Thoracic aorta (tissue), 2 donors: ENCODE measurements at places on chromosomes 12 and 14.

DNA sequence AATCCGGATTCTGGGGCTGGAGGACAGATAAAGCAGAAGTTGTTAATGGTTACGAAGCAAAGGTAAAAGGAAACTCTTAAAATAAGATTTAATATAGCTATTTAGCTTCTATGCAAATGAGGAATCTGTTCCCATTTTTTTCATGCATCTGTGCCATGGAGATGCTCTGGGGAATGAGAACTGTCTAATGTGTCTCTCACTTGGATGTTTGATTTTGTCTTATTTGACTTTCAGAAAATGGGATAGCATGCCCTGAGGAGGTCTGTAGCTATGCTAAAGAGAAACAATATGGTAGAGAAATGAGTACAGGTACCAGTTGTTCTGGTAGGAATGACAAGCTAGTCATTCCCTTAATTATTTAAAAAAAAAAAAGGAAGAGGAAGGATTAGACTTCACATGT, 24.3 kb downstream of the C12orf76 start:
- peaks cover 20% of the 10 kb centered on the region for H3K36me3 ChIP-seq
- peaks cover 27% of the 10 kb centered on the region for H3K4me1 ChIP-seq
- H3K27ac ChIP-seq: peak overlapping the region; percentile 60
- H3K4me3 ChIP-seq: no peak overlapping the region

DNA sequence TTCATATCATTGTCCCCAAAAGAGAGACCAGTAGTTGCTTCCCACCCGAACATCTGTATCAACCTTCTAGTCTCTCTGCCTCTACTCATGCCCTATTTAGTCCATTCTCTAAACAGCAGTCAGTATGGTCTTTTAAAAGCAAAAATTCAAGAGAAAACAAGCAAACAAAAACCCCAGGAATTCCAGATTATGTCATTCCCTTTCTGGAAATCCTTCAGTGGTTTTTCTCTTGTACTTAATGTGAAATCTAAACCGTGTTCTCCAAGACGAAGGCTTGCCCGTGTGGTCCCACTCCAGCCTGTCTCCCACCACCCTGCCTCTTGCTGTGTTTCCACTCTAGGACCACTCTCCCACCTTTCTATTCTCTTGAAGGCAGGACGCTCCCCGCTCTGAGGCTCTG, 90.8 kb downstream of the TMEM30B start:
- H3K27me3 ChIP-seq: no peaks in the 10 kb centered on the region
- H3K4me3 ChIP-seq: no peak overlapping the region
- no peak for DNase-seq
- H3K27ac ChIP-seq: peak overlapping the region; percentile 51
- H3K4me1 ChIP-seq: peaks cover 16% of the 10 kb centered on the region
- no peaks in the 10 kb centered on the region for H3K36me3 ChIP-seq

- no peak for DNase-seq
- H3K36me3 ChIP-seq: no peaks in the 10 kb centered on the region
- peak overlapping the region; percentile 63 for H3K4me3 ChIP-seq
- H3K4me1 ChIP-seq: peaks cover 20% of the 10 kb centered on the region
Observed at GRCh38 chr12:22282283-22282682, 52.2 kb downstream of the ST8SIA1 start.

DNA sequence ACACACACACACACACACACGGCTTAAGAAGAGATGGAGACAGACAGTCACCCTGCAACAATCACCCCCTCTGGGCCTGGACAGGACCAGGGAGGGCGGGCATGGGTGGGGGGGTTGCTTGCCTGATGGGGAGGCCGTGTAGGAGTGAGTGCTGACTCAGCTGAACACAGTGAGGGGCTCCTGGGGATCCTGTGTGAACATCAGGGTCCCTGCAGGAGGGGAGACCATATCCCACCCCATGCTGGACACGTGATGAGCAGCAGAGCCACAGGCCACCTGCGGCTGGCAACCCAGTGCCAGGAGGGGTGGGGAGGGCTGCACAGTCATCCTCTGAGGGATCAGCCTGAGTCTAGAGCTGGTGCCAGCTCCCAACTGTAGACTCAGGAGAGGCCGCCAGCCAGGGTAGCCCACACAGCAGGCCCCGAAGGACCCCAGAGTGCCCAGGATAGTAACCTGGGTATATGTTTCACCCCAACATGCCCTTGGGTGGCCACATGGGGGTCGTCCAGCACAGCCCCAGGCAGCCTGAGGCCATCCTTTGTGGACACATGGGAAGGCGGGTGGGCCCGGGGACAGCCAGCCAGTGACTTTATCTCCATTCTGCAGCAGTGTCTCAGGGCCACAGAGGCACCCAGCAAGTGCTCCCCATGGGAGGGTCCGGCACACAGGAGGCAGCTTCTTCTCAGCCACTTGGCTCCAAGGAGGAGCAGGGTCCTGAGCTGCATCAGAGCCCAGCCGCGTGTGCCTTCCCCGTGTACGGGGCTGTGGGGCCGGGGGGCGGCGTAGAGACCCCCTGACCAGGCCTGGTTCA, 73.7 kb upstream of the SFSWAP start:
- H3K4me1 ChIP-seq: no peaks in the 10 kb centered on the region
- H3K27me3 ChIP-seq: no peaks in the 10 kb centered on the region
- no peak for DNase-seq
- no peaks in the 10 kb centered on the region for H3K36me3 ChIP-seq

DNA sequence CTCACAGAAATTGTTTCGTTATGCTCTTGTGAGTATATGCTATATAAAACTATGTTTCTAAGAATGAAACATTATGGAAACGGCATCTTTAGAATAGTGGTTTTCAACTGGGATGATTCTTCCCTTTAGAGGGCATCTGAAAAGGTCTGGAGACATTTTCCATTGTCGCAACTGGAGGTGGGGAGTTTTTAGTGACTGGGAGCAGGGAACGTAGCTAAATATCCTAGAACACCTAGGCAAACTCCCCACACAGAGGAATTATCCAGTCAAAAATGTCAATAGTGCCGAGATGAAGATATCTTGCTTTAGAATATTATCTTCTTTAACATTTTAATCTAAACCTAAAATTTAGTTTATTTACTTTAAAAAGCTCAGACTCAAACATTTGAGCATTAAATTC, 486.1 kb upstream of the FOXG1 start:
- no peak for DNase-seq
- no peak overlapping the region for H3K27ac ChIP-seq
- no peak overlapping the region for H3K4me3 ChIP-seq
- H3K4me1 ChIP-seq: no peaks in the 10 kb centered on the region
- H3K27me3 ChIP-seq: no peaks in the 10 kb centered on the region

- H3K27me3 ChIP-seq: no peaks in the 10 kb centered on the region
- DNase-seq: no peak
- H3K27ac ChIP-seq: peak overlapping the region; percentile 95
- peaks cover 43% of the 10 kb centered on the region for H3K4me1 ChIP-seq
- H3K4me3 ChIP-seq: peak overlapping the region; percentile 82
Observed at GRCh38 chr14:23307687-23308644, 1.3 kb downstream of the BCL2L2 start.

DNA sequence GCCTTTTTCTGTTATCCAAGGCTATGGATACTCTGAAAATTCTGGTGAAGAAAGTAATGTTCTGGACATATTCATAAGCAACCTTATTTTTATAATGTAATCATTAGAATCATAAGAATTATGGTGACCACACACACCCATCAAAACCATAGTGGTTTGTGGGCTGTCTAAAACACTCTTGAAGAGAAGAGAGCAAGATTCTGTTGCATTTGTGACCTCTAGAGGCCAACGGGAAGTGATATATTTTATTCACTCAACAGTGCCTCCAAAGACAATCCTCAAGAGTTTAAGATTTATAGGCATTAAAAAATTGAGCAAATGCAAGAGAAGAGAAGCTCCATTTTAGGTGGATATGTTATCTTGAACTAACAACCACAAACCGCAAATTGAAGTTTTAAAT, 68.5 kb upstream of the LGR5 start:
- no peaks in the 10 kb centered on the region for H3K27me3 ChIP-seq
- no peaks in the 10 kb centered on the region for H3K36me3 ChIP-seq
- no peak overlapping the region for H3K4me3 ChIP-seq

DNA sequence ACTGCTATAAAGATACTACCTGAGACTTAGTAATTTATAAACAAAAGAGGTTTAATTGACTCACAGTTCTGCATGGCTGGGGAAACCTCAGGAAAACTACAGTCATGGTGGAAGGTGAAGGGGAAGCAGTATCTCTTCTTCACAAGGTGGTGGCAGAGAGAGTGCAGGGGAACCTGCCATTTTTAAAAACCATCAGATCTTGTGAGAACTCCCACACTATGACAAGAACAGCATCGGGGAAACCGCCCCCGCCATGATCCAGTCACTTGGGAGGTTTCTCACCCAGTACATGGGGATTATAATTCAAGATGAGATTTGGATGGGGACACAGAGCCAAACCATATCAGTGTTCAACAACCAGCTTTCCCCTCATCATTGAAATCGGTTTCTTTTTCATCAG, 49.9 kb downstream of the AEBP2 start:
- no peak for DNase-seq
- no peak overlapping the region for H3K4me3 ChIP-seq
- H3K4me1 ChIP-seq: peaks cover 42% of the 10 kb centered on the region
- no peak overlapping the region for H3K27ac ChIP-seq

- no peak overlapping the region for H3K4me3 ChIP-seq
- H3K36me3 ChIP-seq: peaks cover 4% of the 10 kb centered on the region
- no peak for DNase-seq
- no peak overlapping the region for H3K27ac ChIP-seq
- peaks cover 19% of the 10 kb centered on the region for H3K4me1 ChIP-seq
Observed at GRCh38 chr14:104870368-104871144, 5.5 kb downstream of the CEP170B start.

DNA sequence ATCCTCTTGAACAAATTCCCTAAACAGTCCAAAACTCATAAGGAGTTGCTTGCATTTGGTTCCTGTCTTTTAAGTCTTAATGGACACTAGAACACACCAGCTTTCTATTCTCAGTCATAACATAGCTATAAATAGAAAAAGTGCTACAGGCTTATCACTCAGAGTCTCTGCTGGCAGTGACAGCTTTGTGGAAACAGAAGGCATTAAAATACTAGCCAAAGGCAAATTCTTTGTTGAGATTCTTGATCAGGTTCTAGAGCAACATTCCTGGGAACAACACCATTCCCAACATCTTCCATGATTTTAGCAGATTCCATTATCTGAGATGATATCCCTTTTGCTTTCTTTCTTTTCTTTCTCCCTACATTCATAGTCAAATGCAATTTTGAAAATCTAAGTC, 207.7 kb upstream of the PLEKHG7 start:
- no peak overlapping the region for H3K27ac ChIP-seq
- no peak for DNase-seq
- H3K4me3 ChIP-seq: no peak overlapping the region
- no peaks in the 10 kb centered on the region for H3K27me3 ChIP-seq
- peaks cover 5% of the 10 kb centered on the region for H3K4me1 ChIP-seq
